ENCODE measurements at places on chromosomes 12 and 14.

GRCh38 chr12:45789025-45789424, 59.5 kb downstream of the ARID2 start:
- no peak for DNase-seq

GRCh38 chr14:100142073-100143040, 17.1 kb downstream of the DEGS2 start:
- no peak for DNase-seq

DNA sequence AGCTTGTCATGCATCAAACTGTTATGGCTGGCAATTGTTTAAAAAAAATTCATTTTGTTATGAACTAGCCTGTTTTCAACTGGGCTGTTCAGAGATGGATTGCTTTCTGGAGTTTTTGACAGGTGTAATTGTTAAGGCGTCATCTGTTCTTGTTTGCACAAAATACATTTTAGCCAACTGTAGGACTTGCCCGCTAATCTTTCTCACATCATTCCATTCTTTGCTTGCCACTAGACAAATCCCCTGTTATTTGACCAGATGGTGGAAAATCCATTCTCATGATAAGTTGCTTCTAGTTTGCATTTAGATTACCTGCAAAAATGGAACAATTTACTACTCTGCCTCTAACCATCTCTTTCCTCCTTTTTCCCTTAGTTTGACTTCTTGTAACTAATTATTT, 114.3 kb downstream of the NPAS3 start:
- DNase-seq, result no peak

- peak; percentile 44 for DNase-seq
Observed at GRCh38 chr14:62126879-62127478, 364.8 kb downstream of the SNAPC1 start.

GRCh38 chr12:71955970-71956369, 17.3 kb downstream of the TPH2 start:
- DNase-seq, result no peak

GRCh38 chr12:6538420-6539313, 4.3 kb downstream of the GAPDH start:
- DNase-seq, result no peak

DNA sequence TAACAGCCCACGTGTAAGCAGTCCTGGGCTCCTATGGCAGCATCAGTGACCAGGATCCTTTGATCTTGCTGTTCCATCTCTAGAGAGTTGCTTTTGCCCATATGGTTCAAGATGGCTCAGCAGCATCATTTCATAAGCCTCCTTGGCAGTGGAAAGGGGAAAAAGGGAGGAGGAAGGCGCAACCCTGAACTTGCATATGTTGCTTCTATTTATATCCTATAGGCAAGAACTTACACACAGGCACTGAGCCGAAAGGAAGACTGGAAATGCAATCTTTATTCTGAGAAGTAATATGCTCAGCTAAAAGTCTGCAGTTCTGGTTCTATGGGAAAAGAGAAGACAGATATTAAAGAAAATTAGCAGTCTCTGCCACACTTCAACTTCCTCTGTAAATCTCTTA, 167.7 kb upstream of the PLXNC1 start:
- DNase-seq, result no peak

GRCh38 chr12:14769969-14770495, 33.2 kb downstream of the WBP11 start:
- peak; percentile 88 for DNase-seq

DNA sequence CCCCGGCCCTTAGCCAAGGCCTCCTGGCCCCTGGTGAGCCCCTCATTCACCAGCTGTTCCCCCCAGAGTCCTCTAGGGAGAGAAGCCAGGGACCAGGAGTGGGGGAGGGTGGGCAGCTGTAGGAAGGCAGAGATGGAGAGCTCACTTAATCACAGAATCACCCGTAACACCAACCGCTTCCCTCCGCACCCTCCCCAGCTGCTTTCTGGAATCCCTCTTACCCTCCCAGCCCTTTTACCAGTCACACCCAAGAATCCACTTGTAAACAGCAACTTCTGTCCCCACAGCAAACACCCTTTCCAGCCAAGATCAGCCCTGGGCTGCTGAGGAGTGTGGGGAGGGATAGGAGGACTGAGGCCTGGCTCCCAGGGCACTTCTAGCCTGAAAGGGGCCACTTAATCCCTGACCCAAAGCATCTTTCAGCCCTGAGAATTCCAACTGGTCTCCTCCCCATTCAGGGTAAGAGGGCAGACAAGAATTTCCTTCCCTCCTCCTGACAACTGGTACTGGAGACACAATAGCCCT, 18.8 kb downstream of the NCKAP5L start:
- no peak for DNase-seq

DNA sequence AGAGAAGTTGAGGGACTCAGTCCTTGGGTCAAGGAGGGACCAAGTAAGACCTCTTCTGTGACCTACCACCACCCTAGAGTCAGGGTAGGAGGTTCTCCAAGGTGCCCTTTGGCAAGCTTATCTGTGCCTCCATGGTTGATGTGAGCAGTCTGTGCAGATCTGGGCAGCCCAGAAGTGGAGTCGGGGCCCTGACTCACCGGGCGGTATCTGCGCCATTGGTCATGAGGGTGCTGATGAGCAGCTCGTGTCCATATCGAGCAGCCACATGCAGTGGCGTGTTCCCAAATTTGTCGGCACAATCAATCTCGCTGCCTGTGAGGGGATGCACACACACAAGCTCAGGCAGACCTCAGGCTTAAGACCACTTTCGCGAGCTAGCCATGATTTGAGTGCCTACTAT, 5.1 kb downstream of the ANKRD52 start:
- no peak for DNase-seq

DNA sequence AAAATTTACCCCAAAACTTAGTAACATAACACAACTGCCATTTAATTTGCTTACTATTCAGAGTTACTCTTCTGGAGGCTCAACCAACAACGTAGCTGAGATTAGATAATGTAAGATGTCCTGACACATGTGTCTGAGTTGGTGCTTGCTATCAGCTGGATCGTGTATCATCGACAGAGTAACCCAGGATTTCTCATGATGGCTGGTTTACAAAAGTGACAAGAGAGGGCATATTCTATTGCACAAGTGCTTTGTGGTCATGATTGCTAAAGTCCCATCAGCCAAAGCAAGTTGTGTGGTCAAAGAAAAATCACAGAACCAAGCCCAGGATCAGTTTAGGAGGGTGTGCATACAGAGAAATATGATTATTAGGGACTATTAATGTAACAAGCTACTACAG, 73.4 kb downstream of the CAPZA3 start:
- DNase-seq, result no peak

DNA sequence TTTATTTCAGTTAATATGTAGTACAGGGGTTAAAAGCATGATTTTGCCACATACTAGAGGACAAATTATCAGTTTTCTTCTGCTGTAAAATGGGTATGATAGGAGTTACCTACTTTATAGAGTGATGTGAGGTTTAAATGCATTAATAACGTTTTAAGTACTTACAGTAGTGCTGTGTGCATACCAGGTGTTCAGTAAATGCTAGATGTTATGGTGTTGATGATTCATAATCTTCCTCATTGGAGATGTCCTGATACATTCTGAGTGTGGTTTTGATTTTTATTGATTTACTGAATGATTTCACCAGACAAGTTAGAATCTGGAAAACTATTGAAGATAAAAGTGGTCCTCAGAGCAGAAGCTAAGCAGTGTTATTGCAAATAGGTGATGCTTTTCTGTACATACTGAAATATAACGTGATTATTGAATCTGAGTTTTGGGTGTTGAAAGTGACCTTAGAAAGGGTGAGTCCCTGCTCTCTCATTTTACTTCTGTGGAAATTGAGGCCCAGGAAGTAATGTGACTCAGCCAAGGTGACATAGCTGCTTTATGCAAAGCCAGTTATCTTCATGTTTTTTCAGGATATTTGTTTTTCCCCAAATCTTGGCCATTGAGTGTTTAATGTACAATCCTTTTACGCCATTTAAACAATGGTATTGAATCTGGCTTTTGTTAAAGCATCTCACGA, 54.7 kb downstream of the VRK1 start:
- no peak for DNase-seq

GRCh38 chr12:56836317-56836716, 73.2 kb downstream of the HSD17B6 start:
- no peak for DNase-seq

- no peak for DNase-seq
Observed at GRCh38 chr14:51942971-51943370, 46.4 kb upstream of the RTRAF start.

GRCh38 chr12:30415777-30416176, 279.9 kb downstream of the IPO8 start:
- DNase-seq, result no peak

- no peak for DNase-seq
Observed at GRCh38 chr12:47556261-47557030, 149.4 kb downstream of the RPAP3 start.

DNA sequence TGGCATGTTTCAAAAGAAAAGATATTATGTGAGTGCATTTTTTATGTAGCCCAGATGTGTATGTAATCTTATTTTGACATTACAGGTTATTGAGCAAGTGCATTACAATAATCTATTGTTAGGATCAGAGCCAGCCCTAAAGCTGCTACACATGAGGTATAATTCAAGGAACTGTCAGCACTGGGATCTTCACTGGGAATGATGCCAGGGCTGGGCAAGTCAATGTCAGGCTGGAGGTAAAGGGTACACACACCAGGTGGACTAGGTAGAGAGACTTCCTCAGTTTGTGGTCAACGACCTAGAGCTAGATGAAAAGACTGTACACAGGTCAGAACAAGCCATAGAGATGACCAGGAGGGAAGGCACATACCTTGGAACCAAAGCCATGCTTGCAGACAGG, 15.4 kb downstream of the TRIM9 start:
- no peak for DNase-seq

GRCh38 chr14:44287858-44288257, 219.2 kb downstream of the FSCB start:
- DNase-seq, result no peak

GRCh38 chr12:64180951-64181350, 41.1 kb downstream of the KICS2 start:
- DNase-seq, result no peak

- no peak for DNase-seq
Observed at GRCh38 chr12:108573317-108573716, 10.9 kb downstream of the ISCU start.

DNA sequence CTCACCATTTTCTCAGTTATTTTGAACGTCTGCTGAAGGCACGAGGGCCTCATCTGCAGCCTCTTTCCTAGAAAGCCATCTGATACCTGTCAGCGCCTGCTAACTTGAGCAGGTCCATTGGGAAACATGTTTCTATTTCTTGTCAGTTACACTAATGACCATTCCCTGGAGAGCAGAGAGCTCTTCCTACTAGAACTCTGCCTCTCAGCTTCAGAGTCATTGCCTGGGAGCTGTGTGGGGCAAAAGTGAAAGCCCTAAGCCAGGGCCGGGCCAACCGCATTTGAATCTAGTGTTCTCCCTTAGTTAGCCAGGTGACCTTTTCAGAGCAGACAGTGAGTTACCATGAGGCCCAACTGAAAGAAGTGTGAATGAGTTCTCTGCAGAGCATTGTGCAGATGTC, 135.8 kb downstream of the EML1 start:
- no peak for DNase-seq

- peak; percentile 22 for DNase-seq
Observed at GRCh38 chr14:69543341-69544115, 31.1 kb downstream of the CCDC177 start.

DNA sequence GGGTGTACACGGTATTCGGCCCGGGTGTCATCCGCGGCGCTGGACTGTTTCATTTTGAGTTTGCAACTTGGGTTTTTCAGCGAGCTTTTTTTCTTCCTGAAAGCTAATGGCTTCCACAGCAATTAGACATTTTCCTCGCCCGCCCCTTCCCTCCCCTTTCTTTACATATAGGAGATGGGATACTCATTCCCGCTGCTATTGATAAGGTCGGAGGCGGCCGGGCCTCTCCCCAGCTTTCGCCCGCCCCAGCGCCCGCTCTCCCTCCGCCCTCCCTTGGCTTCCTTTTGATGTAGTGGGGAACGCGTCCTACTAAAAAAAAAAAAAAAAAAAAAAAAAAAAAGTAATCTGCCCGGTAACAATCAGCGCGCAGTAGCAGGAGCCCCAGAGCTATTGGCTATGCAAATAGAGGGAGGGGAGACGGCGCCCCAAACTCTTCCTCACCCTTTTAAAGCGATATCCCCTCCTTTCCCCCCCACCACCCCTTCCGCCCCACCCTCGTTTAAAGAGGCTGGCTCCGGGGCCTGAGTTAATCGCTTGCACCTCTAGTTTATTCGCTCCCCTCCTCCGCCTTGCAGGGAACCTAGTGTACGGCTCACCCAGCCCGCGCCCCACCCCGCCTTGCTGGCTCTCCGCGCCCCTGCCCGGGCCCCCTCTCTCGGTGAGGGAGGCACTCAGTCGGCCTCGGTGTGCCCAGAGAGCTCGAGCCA, 1.7 kb upstream of the CCND2 start:
- DNase-seq, result peak; percentile 96

DNA sequence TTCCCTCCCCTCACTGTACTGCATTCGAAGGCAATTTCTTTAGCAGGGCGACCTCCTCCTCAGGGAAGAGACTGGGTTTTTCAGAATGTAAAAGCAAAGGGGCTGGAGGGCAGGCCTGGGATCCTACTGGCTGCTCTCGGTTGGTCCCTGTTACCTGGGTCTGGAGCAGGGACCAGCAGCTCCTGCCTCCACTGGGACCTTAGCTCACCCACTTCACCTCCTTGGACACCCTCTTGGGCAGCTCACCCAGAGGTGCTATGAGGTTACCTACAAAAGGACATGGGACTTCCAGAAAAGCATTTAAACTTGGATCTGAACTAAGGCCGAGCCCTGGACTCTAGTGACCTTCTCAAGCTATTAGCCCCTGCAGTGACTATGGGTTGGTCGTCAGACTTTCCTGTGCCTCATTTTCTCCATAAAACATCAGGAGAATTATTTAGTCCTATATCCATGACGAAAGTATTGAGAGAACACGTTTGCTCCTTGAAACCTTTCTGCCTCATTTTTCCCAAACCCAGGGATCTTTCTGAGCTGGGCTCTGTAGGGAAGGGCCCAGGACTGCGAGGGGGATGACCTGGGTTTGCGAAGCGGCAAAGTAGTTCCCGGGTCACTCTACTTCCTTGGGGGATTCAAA, 65.0 kb downstream of the FBXL14 start:
- no peak for DNase-seq

DNA sequence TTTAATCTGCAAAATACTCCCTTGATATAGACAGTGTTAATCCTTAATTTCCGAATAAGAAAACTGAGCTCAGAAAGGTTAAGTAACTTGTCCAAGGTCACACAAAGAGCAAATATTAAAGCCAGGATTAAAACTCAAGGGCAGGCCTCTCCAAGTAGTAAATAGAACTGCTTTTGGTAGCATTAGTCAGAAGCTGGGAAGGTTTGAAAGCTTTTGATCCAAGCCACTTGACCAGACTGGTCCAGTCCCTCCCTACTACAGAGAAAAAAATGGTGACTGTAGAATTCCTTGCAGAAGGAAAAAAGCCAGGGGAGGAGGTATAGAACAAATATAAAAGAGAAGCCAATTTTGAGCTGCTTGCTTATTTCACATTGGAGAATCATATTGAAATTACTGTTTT, 111.5 kb downstream of the NT5DC3 start:
- DNase-seq, result no peak

- no peak for DNase-seq
Observed at GRCh38 chr12:80837342-80837978, 100.3 kb downstream of the LIN7A start.

Measured in CD4-positive, alpha-beta T cell treated with Interleukin-2 at 100 ng/mL for 4 hours (primary cell).